ENCODE measurements at places on chromosomes 3 and 15. TPM values are rescaled to one million over a fixed set of nuclear protein-coding genes. Genes with fewer than 3 reads are reported as not detected.

DNA sequence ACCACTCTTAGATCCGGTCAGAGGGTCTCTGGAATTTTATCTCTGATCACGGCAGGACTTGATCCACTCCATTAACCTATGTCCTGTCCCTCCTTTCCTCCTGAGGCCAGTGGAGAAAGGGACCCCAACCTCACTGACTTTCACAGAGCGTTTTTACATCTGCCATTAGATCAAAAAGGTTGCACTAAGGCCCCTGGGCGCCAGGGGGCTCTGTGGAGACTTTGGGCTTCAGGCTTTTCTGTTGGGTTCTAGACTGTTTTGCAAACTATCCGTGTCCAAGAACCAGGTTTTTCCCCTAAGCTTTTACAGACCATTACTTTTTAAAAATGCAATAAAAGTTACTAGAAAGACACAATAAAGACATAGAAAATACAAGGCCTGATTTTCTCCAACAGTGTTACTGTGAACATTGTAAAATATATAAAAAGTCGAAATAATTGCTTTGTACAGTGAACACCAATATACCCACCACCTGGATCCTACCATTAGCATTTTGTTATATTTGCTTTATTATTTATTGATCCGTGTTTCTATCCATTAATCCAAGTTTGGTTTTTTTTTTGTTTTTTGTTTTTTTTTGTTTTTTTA is 159.7 kb downstream of the POLR2M start:
- DNase-seq, result peak; percentile 43

- no peak for DNase-seq
Measured at GRCh38 chr3:52524258-52524751, 9.4 kb downstream of the NT5DC2 start.

DNA sequence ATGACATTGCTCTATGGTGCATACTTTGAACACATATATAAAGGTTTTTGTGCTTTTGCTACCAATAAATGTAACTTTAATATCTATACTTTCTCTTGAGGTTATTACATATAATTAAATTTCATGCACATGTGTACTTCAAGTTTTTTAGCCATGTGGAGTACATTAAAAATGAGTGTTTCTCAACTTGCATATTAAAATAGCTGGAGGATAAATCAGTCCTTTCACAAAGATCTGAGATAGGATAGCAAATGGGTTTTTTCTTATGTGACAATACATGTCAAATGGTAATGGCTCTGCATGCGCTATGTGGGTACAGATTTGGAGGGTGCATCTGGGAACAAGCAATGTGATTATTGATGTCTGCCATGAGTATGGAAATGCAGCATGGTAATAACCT is 48.7 kb upstream of the COL6A6 start:
- no peak for DNase-seq

DNA sequence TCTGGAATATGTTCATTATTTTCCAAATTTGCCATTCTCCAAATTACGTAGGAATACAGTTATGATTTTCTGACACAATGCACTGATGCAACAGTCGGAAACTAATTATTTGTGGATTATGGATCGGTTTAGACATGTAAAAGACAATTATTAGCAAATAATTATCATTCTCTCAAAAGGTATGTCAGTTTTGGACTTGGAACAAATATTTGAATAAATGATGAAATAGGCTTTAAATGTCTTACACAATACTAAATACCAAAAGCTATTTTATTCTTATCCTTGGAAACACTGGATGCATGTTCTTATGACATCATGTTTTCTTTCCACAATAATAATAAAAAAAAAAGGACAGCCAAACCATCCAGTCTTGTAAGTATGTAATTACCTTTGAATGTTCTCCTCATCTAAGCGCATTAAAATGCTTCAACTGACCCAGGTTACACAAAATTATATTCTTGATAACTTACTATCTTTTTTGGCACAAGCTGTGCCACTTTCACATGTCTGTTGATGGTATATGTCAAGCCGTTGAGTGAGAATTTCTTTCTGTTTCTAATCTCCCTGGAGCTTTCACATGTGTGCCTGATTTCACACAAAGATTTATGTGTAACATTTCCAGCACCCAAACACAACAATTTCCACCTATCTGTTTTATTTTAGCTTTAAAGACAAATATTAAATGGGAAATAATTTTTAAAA is 238.5 kb upstream of the ZNF385D start:
- DNase-seq, result no peak

DNA sequence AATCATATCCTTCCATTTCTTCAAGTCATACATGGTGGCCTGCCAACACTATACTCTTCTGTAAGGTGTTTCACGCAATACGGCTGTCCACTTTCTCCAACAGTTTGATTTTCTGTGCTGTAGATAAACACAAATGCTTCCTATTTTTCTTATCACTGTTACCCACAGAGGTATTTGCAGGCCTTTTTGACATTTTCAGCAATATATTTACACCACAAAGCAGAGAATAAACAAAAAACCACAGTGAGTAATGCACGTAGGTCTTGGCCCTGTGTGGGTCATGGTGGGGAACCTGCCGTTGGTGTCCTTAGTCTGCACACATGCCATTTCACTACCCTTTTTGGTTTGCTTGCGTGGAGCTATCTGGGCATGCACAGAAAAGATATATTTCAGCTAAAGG is 59.5 kb downstream of the LRRC28 start:
- DNase-seq, result no peak

DNA sequence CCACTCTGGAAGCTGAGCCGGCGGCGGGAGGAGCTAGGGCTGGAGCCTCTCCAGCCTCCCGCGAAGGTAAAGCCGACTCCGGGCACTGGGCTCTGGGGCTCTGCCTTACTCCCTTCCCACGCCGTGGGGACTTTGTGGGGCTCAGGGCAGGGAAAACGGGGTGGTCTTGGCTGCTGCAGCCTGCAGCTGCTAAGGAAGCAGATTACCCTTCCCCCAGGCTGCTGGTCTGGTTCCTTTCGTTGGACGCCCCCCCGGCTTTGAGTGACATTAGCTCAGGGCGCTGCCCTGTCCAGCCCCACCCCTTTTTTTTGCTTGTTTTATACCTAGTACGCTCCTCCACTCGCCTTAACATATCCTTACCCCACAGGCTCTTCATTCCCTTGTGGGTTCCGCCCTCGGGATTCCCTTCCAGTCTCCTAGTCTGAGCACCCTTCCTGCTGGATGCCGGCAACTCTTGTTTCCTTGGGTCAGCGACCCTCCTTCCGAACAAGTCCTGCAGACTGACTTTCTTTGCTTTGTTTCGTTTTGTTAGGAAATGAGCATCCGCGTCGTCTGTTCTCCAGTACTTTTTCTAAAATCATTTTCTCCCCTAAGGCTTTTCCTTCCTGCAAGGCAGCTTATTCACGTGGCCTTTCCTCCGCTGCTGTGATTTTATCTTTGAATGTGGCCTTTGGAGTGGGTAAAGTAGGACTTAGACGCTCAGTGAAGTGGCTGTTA is 551 bp downstream of the DNAJC13 start:
- peak; percentile 53 for DNase-seq

DNA sequence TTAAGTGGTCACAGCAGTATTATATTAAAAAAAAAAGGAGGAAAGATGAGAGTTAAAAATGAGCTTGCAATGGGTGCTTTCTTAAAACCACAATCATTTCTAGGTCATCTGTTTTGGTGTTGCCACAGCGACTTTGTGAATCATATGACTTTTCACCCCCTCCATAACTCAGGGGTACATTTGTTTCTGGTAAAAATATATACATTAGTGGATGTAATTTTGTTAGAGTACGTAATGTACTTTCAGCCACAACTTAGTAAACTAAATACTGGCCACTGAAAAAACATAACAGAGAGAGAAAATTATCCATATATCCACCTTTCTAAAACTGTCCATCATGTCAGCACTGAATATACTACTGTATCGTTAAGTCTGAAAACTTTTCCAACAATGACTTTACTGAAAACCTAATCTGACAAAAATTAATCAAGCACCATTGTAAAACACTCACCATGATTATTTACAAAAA is 3.4 kb downstream of the ANKRD28 start:
- no peak for DNase-seq

- DNase-seq, result no peak
Measured at GRCh38 chr3:29475305-29475840, 194.5 kb downstream of the RBMS3 start.

- DNase-seq, result no peak
Measured at GRCh38 chr3:159922861-159923312, 65.7 kb upstream of the IL12A start.

- DNase-seq, result no peak
Measured at GRCh38 chr3:139808201-139808600, 126.8 kb upstream of the CLSTN2 start.

The OSTN gene
- not detected for total RNA-seq

The ZNF660 gene
- total RNA-seq, result 0.07 TPM

The RASSF1 gene
- total RNA-seq, result 74.2 TPM

The CHRM5 gene
- total RNA-seq, result not detected

The GPR62 gene
- total RNA-seq, result not detected

The C3orf52 gene
- total RNA-seq, result 11.7 TPM

The CLDN16 gene
- total RNA-seq, result not detected

The HTR3E gene
- not detected for total RNA-seq

The FAM3D gene
- total RNA-seq, result not detected

The IL20RB gene
- 1.3 TPM for total RNA-seq

Measured in activated T-helper 2 cell treated with anti-CD3 and anti-CD28 coated beads, Interferon-gamma antibody, Interleukin-2, Interleukin-4, amounts not matched to agents 10 μg/mL and 5 μg/mL and 100 μg/mL, durations not matched to agents 14 hours and 24 hours and 36 hours (primary cell).